ENCODE measurements at places on chromosomes 7 and 10. TPM values are rescaled to one million over a fixed set of nuclear protein-coding genes. Genes with fewer than 3 reads are reported as not detected.

- peak; percentile 59 for DNase-seq
These were observed 55.7 kb downstream of the ST7 start for GRCh38 chr7:117008886-117009531.

The AKR1C8 gene
- total RNA-seq, result 0.09 TPM

DNA sequence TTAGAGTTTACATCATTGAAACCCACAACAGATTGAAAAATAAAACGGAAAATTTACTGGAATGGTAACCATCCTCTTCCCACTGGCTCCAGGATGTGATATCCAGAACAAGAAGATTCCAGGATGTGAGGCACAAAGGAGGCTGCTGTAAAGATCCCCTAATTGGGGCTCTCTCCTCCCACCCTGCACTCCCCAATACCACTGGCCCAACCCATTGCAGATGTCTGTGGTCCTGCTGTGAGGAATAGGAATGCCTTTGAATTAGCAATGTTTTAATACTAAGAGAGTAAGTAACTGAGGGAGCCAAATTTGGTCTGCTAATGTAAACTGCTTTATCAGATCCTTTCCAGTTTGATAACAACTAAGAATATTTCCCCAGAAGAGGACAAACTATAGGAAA, 225.9 kb upstream of the INHBA start:
- DNase-seq, result no peak

The KIF5B gene
- total RNA-seq, result 70.4 TPM

- DNase-seq, result no peak
These were observed 62.4 kb downstream of the THNSL1 start for GRCh38 chr10:25078658-25079431.

The CPEB3 gene
- total RNA-seq, result 0.76 TPM

The TRIM50 gene
- total RNA-seq, result 0.09 TPM

DNA sequence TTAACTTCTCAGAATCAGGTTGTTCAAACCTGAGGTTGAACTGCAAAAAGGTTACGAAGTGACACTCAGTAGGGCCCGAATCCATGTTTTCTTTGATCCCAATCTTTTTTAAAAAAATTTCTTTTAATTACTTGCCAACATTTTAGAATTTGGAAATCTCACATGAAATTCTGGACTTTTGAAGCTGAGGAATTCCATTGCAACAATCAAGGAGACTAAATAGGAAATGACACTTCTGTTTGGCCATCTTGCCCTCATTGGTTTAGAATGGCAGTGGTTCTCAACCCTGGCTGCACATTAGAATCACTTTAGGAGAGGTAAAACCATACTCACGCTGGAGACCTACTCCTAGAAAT, 471 bp upstream of the TOMM7 start:
- DNase-seq, result no peak

DNA sequence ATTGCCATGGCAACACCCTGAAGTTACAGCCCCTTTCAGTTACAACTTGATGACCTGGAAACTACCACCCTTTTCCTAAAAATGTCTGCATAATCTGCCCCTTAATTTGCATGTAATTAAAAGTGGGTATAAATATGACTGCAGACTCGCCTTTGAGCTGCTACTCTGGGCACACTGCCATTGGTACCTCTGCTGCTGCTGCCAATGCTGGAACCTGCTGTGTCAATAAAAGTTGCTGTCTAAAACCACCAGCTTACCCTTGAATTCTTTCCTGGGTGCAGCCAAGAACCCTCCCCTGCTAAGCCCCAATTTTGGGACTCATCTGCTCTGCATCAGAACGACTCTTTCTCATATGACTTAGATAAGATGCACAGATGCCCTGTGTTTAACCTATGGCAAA, 10.2 kb upstream of the FRA10AC1 start:
- DNase-seq, result no peak

- no peak for DNase-seq
These were observed 273.7 kb downstream of the SEMA3D start for GRCh38 chr7:84912993-84913635.

GRCh38 chr7:114784177-114784576, 137.7 kb upstream of the MDFIC start:
- DNase-seq, result no peak

DNA sequence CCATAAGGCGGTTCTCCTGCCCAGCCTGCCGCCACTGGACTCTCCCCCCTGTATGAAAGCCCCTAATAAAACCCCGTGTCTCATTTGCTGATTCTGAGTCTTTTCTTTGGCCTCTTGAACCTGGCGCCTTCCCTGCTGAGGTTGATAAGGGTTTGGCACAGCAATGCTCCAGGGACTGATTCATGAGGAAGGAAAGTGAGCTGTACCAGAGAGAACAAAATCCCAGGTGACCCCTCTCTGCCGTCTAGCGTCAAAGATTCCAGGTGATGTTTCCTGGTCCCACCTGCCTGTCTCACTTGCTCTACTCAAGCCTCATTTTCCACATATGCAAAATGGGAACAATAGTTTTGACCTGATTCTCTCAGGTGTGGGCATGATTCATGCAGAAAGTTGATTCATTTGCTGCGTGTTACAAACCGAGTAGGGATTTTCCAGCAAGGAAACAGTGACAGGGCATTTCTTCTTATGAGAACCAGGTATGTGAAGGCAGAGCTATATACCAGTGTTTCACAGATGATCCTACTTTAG, 730.6 kb upstream of the IGFBP3 start:
- DNase-seq, result no peak

DNA sequence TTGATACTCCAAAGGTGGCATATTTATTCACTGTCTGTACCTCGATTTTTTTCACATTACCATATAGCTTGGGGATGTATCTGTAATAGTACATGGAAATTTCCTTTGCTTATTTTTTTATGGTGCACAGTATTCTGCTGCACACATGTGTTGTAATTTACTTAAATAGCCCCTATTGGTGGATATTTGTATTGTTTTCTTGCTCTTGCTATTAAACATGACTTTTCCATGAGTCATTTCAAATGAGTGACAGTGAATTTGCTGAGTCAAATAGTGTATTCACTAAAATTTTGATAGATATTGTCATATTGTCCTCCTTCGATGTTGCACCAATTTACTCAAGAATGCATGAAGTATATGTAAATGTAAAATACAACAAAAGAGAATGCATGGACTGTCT, 122.7 kb upstream of the STEAP4 start:
- no peak for DNase-seq

The VAX1 gene
- total RNA-seq, result not detected

DNA sequence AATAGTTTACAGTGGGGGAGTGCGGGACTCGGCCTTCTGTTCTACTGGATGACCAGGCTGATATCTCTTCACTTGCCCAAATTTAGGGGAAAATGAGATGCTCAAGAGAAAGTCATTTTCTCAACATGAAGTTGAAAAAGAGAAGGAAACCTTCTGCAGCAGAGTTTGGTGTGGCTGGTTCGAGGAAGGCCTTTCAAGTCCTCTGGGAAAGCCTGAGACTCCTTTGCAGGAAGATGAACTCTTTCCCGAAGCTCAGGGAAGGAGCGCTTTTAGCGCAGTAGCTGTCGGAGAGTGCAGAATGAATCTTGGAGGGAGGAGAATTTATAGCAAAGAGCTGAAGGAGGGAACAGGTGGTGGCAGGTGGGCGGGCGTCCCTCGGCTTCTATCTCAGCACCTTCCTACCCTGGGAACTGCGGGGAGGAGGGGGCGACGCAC, at the start of gene ATOH7:
Gene ATOH7 (minus strand): TSS at position 297 of the 435 bp plus-strand sequence. CDS start 436 bp downstream, outside the sequence.
- no peak for DNase-seq

The CCL24 gene
- total RNA-seq, result 0.19 TPM

DNA sequence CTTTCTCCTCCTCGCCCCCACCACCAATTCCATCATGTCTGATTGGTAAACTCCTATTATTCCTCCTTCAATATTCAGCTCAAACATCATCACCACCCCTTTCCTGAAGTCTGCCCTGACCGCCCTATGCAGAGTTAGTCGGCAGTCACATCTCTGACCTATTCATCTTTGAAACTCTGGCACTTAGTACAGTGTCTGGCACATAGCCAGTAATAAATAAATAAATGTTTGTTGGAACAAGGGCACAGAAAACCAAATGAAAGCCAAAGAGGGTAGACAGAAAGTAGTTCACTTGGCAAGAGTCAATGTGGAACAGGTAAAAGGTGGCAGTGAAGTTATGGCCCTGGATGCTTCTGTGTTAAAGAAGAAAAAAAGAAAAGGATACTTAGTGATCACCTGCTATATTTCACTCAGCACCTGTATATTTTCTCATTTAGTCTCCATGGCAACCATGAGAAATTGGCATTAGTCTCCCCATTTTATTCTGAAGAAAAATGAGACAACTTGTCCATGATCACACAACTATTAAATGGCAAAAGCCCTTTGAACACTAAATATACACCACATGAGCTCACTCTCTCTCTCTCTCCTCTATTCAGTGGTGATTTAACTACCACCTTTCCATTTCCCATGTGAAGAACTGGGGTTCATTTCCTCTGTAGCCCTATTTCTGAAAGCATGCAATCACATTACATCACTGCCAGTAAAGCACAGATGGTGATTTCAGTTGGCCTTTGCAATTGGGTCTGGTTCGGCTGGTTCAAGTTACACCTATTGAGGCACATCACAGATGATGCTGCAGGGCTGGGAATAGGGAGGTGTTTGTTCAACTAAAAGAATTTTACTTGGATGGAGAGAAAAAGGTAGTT, 25.3 kb downstream of the CHCHD3 start:
- no peak for DNase-seq

The VWA2 gene
- total RNA-seq, result 7.0 TPM

The ING3 gene
- 27.2 TPM for total RNA-seq

The MACROH2A2 gene
- 10.7 TPM for total RNA-seq

The OPTN gene
- 23.6 TPM for total RNA-seq

DNA sequence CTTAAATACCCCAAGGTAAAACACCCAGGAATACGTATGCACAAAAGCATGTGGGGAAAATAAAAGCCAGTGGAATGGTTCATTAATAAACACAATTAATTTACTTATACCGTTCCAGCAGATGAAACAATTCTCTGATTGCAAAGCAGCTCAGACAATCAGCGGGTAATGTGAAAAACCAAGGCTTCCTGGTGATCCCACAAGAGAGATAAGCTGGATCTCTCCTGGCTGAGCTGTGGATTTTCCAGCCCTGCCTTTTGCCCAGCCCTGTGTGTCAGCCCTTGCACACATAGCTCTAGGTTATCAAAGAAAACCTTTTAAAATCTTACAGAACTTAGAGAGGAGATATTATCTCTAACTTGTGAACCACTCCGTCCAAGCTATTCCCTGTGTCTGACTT, 1010.7 kb upstream of the AUTS2 start:
- DNase-seq, result no peak

The MKI67 gene
- 41.5 TPM for total RNA-seq

- no peak for DNase-seq
These were observed 11.8 kb downstream of the MET start for GRCh38 chr7:116683786-116684185.

DNA sequence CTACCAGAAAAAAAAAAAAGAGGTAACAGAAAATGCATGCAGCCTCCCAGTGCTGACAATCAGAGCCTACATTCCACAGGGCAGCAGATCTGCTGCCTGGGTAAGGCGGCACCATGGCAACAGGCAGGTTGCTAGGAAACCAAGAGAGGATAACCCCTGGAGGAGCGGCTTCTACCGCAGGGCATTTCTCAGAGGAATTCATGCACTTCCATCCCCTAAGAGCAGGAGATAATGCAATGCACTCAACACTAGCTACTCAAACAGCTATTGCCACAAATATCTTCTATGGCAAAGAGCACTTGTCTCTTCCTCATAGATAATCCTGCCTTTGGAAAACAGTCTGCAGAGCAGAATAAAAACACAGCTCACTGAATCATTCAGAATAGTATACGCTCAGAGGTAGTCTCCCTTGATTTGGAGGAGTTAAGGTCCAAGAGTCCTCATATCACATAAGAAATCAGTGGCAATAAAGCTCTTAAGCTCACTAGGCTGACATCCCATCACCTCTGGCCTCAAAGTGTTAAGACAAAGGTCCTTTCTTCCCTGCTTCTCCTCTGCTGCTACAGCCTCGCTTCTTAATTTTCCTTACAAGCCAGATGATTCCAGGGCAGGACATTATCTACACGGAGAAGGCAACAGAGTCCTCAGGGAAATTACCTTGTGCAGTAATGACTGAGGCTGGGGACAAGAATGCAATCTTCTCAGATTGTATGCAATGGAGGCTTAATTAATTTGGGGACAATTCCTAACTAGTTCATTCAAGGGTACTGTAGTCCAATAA, 10.7 kb downstream of the PSAP start:
- peak; percentile 50 for DNase-seq

- no peak for DNase-seq
These were observed 163.8 kb upstream of the KAT6B start for GRCh38 chr10:74662635-74663034.

- DNase-seq, result no peak
These were observed 113.6 kb upstream of the AMPH start for GRCh38 chr7:38744746-38745145.

The DDC gene
- 0.33 TPM for total RNA-seq

The CPED1 gene
- 2.2 TPM for total RNA-seq

DNA sequence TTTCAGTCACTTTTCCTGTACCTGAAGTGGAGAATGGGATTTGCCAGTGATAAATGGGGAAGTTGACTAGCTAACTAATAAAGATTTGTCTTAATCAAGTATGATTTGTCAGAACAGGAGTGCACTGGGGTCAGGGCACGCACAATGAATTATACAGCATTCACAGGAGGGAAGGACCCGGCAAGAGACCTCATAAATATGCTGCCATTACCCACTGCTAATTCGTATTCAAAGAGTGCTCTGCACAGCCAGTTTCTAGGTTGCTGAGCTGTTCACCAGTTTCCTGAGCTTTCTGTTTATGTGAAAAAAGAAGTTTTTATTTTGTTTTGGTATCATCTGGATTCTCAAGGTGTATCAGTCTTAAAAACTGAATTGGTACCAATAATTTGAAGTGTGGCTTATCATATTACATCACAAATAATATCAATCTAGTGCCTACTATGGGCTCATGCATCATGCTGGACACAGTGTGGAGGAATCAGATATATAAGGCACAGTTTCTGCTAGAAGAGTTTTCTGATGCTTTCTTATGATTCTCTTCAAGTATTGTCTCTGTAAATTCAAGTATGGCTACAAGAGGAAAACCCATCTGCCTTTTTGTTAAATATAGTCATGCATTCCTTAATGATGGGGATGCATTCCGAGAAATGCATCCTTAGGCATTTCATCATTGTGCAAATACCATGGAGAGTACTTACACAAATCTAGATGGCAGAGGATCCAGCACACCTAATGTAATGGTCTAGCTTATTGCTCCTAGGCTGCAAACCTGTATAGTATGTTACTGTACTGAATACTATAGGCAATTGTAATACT, 202.2 kb downstream of the VTI1A start:
- DNase-seq, result no peak

The TAS2R41 gene
- total RNA-seq, result 0.24 TPM

DNA sequence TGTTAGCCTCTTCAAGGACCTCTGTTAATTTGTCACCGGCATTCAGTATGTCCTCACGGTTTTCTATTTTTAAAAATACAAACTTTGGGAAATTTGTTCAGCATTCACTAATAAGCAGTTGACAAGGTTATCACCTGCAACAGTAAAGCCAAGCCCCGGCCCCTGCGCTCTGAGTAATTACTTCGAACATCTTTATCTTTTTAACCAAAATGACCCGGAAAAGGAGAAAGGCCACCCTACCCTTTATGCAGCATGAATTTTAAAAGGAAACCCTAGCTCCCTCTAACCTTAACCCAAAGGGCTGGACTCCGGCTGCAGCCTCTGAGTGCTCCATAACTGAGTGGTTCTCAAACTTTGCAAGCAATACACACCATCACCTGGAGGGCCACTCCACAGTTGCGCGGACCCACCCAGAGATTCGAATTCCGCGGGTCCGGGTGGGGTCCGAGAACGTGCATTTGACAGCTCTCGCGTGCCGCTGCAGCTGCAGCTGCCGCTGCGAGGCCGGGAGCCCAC, 940 bp downstream of the NSMCE4A start:
- DNase-seq, result no peak
